ENCODE measurements at places on chromosomes 6 and 20.

- H3K4me1 ChIP-seq: no peaks in the 10 kb centered on the region
Observed at GRCh38 chr6:163375361-163375760, 39.2 kb upstream of the QKI start.

GRCh38 chr6:38391626-38392579, 247.8 kb downstream of the BTBD9 start:
- DNase-seq: peak; percentile 1
- H3K4me1 ChIP-seq: peaks cover 28% of the 10 kb centered on the region
- H3K27ac ChIP-seq: no peak overlapping the region
- no peaks in the 10 kb centered on the region for H3K36me3 ChIP-seq
- H3K27me3 ChIP-seq: no peaks in the 10 kb centered on the region

DNA sequence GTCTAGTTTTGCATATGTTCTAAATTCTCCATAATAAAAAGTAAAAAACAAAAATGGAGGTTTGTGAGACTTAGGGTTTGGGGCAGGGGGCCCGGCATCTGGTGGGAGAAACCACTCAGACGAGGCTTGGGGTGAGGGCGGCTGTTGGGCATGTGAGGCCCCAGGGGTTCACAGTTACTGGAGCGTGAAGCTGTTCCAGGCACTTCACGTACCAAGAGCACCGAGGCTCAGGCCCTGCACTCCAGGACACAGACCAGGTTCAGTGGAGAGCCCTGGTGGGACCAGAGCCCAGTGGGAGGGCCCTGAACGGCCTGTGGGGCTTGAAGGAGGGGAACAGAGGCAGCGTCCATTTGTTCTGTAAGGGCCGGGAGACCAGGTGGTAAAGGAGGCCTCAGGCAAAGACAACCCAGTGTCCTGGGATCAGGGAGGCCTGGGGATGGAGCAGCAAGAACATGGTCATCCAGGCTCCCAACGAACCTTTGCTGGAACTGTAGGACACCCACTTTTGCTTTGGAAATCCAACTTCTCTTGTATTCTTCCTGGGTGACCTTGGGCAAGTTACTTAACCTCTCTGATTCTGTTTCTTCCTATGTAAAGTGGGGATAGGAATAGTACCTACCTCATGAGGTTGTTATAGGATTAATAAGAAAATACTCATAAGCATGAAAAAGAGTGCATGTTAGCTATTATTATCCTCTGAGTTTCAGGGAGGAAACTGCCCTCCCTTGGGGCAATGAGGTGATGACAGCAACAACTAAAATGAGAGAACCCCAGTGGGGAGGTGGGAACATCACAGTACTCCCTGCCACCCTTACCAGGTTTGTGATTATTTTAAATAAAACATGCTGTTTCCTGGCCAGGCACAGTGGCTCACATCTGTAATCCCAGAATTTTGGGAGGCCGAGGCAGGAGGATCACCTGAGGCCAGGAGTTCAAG, 1.1 kb upstream of the FGD2 start:
- no peak overlapping the region for H3K27ac ChIP-seq
- H3K36me3 ChIP-seq: no peaks in the 10 kb centered on the region
- DNase-seq: no peak
- H3K27me3 ChIP-seq: peaks cover 30% of the 10 kb centered on the region
- no peak overlapping the region for H3K4me3 ChIP-seq
- no peaks in the 10 kb centered on the region for H3K4me1 ChIP-seq

- no peaks in the 10 kb centered on the region for H3K27me3 ChIP-seq
- H3K36me3 ChIP-seq: peaks cover 87% of the 10 kb centered on the region
- peaks cover 6% of the 10 kb centered on the region for H3K4me1 ChIP-seq
- DNase-seq: no peak
Observed at GRCh38 chr6:7901780-7902179, 8.8 kb downstream of the TXNDC5 start.
